HCT116 (cell line): ENCODE measurements at places on chromosomes 7 and 10. TPM values are rescaled to one million over a fixed set of nuclear protein-coding genes. Genes with fewer than 3 reads are reported as not detected.

The AEBP1 gene
- total RNA-seq = 0.49 TPM

- no peak for DNase-seq
Observed at GRCh38 chr7:139658908-139659675, 118.7 kb downstream of the HIPK2 start.

DNA sequence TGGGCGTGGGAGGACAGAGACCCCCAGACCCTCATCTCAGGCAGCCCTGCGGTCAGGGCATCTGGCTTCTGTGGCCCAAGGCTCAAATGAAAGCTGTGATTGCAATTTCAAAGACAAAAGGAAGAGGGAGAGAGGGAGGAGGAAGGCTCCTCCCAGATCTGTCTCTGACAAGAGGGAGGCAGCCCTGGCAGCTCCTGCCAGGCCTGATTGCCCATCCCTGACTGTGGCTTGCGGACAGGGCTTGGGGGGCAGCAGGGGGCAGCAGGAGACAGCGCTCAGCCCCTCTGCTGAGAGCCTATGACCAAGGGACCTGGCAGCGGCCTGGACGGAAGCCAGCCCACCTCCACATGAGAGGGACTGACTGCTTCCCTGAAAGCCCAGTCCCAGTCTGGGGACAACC lies 91.8 kb downstream of the PTPRN2 start:
- peak; percentile 8 for DNase-seq

DNA sequence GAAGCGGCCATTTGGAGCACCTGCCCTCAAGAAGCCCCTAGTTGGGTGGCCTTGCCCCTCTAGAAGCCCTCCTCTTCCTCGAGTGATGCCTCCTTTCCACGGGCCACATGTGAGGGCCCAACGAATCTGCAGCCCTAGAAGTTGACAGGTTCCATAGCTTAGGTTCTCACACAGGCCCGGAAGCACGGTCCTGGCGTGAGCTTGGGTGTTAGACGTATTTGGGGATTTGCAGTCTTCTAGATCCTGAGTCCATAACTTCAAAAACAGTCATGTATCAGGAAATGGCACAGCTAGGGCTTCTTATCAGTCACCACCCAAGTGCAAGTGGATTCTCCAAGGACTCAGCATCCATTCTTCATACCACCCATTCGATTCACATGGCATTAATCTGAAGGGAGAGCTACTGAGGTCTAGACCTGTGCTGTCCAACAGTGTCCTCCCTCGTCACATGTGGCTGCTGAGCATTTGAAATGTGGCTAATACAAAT lies 477 bp upstream of the FBXW4 start:
- no peak for DNase-seq

DNA sequence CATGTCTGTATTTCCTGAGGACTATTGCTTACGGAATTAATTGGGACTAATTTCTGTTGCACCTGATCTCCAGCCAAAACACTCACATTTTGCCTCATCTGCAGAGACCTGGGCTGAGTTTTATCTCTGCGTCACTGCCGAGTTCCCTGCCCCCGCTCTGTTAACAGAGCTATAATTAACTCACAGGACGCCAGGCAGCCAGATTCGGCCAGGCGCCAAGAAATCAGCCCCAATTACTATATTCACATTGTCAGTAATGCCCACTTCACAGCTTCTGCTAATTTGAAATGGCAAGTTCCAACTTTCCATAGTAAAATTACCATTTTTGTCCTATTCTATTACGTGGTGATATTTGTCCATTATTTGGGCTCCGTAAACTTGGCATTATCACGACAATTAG lies 130.5 kb downstream of the CUX1 start:
- DNase-seq = no peak
